ENCODE measurements at places on chromosomes 7 and 10.

DNA sequence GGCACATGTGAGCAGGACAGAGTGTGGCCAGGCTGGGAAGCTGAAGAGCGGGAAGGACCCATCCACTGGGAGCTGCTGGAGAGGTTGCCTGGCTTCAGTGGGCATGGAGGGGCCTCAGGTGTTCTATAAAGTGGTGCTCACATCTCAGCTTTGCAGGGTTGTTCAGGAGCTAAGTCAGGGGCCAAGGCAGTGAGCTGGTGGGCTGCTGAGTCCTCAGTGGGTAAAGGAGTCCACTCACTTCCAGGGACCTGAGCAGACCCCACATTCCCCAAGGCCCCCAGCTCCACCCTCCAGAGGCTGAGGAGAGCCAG, 28.8 kb upstream of the C10orf53 start:
- no peak for DNase-seq

DNA sequence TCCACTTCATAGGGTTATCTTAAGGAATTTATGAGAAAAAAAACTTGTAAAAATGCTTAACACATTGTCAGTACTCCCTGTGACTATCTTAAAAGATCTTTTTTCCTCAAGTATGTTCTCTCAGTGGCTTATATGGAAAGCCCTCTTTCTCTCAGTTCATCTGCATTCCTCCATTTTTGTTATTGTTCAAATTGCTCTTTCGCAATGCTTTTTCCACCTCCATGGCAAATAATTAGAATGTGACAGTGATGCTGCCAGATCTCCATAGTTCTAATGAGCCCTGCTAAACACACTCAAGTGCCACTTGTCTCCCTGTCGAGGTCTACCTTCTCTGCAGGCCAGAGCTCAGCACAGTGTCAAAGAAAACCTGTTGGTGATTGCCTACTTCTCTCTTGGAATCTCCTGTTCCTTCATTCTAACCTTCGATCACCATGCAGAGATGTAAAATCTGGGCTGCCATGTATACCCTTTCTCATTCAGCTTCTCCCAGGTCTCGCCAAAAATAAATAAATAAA, 37.2 kb upstream of the ABCB5 start:
- no peak for DNase-seq

- DNase-seq = no peak
These were observed 155.6 kb downstream of the RAPGEF5 start for GRCh38 chr7:22201186-22201880.

- DNase-seq = no peak
These were observed 95.2 kb downstream of the GALNT17 start for GRCh38 chr7:71227126-71227525.

- DNase-seq = no peak
These were observed 23.8 kb downstream of the PEX1 start for GRCh38 chr7:92504563-92504962.

GRCh38 chr7:53101026-53101425, 65.6 kb downstream of the POM121L12 start:
- no peak for DNase-seq

DNA sequence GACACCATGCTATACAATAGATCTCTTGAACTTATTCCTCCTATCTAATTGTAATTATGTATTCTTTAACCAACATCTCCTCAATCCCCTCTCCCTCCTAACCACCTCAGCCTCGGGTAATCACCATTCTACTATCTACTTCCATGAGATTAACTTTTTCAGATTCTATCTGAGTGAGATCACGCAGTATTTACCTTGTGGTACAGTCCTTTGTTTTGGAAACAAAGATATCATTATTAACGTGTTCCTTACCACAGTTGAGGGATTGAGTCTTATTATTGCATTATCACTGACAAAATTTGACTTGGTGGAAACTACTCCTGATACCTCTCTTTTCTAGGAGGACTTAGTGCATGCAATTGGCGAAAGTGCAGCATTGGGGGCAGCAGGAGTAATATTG, 26.0 kb upstream of the HYAL4 start:
- DNase-seq = no peak

DNA sequence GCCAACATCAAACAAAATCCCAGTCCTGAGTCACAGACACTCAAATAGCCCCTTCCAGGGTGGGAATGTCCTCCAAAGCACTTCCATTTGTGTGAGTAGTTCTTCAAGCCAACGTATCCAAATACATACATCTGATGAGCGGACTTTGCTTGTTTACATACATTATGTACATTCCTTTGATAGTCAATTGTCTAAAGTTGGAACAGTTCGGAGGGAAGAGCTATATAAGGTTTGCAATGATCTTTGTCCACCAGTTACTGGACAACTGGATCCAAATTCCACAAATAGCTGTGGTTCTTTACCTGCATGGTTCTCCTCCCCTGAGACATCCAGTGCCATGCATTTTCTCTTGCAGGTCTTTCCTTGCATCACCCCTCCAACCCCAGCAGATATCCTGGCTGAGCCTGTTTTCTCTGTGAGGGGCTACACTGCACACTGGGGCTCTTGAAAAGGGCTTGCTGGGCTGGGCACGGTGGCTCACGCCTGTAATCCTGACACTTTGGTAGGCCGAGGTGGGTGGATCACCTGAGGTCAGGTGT, 4.7 kb upstream of the MGMT start:
- DNase-seq = no peak

GRCh38 chr7:1938788-1939433, 268.8 kb downstream of the ELFN1 start:
- DNase-seq = no peak

DNA sequence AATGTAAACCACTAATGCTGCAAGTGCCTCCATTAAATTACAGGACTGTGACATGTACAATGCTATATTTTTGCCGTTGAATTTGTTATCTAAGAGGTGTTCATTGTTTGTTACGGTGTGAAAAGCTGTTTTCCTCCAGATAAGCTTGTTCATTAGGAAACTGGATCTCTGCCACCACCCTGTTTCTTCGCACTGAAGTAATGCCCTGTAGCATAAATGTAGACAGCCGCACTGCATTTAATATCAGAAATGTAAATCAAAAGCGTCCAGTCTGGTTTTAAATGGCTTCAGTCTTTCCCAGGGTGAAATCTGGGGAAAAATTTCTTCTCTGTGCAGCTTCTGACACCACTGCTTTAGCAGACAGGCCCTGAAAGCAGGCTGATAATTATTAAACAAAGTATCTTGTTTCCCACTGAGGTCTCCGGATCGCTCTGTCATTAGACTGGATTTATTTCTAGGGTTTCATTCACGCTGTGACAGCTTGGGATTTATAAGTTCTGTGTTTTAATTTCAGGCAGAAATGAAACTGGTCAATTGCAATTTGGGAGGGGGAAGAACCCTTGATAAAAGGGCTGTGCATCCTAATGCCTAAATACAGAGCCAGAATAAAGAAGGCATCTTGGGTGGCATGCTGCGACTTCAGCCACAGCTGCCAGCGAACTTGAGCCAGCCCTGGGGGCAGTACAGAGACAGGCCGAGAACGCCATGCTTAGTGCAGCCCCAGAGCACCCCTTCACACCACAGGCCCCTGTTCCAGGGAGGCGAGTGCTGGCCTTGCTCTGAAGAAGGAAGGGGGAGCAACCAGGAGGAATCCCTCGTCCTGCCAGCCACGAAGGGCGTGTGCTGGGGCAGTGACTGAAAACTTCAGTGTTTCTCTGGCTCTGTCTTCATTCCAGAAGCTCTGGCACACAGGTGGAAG, 547.7 kb upstream of the GALNT17 start:
- DNase-seq = no peak

DNA sequence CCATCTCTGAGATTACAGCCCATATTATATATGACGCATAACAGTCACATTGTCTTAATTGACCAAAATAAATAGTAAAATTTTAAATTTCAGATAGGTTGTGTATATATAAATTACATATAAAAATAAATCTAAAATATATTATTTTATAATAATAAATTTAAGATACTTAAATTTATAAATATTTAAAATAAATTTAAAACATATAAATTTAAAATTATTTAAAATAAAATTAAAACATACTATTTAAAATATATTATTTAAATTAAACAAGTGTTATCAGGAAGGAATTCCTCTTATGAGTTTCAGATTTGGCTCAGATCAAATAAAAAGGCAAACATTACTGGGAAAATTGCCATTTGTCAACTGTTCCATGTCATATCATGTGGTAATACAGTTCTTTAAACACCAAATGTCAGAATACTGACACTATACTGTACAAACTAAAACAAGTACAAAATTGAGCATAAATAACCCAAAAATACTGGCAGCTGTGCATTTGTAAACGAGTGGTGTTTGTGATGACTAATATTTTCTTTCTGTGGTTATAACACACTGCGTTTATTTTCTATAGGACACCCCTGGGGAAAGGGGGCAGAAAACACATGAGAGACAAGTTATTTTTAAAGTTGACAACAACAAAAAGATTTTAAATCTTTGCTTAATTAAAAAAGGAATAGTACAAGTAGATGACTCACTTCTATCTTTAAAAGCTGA, 71.3 kb upstream of the DGKB start:
- no peak for DNase-seq

DNA sequence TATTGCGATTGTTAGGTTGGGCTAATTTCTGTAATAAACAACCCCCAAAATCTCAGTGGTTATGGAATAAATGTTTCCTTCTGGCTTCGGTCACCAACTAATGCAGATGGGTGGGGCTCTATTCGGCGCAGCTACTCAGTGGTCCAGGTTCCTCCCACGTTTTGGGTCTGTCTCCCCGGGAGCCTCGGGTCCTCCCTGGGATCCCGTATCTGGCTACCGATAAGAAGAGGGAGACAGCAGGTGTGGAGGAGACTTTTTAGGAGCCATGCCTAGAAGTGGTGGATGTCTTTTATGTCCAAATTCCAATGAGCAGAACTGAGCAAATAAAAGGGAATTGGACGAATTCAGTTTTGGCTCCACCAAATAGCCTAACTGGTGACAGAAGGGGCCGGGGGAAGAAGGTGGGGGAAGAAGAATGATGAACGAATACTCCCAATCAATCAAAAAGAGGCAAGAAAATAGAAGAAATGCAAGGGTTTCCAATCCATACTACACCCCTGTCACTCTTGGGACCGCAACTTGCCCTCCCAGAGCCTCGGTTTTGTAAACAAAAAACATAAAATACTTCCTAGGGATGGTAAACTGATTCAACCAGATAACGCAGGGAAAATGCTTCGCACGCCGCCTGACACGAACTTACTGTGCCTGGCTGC, 498 bp upstream of the C10orf53 start:
- no peak for DNase-seq

DNA sequence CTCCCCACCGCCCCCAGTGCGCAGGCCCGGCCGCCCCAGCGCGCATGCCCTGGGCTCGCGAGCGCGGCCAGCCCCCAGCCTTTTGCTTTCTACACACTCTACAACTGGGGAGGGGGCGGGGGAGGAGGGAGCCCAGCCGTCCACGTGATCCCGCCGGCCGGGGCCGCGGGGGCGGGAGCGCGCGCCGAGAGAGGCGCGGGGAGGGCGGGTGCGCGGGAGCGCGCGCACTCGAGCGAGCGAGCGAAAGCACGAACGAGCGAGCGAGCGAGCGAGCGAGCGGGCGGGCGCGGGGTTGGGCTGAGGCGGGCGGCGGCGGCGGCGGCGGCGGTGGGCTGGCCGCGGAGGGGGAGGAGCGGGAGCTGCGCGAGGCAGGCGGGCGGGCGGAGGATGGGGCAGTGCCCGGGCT, at the start of gene AUTS2:
TSS of gene AUTS2 (plus strand) at position 395 of the 406 bp plus-strand sequence. CDS start 1,179 bp downstream, outside the sequence.
- DNase-seq = peak; percentile 17

DNA sequence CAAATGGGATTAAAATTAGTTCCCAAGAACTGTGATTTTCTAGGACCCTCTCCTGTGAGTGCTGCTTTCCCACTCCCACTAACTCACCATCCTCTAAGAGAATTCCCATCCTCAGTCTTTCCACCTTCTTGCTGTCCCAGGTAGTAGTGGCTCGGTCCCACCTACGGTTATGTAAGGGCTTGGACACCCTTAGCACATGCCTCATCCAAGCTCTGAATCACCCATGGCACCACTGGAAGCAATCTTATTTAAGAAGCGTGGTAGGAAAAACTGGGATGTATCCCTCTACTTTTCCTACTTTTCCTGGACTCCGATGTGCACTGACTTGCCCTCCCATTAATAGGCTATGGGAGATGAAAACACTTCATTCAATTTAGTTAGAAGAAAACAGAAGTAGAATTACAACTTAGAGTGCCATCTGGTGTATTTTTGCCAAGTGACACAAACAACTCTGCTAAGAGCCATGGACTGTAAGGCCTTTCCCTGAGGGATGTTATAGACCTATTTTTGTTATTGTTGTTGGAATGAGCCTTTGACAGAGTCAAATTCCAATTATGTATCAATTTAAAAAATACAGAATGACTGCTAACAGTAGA, 13.7 kb upstream of the ANKRD22 start:
- no peak for DNase-seq

GRCh38 chr10:21889477-21890275, 113.9 kb downstream of the DNAJC1 start:
- no peak for DNase-seq

DNA sequence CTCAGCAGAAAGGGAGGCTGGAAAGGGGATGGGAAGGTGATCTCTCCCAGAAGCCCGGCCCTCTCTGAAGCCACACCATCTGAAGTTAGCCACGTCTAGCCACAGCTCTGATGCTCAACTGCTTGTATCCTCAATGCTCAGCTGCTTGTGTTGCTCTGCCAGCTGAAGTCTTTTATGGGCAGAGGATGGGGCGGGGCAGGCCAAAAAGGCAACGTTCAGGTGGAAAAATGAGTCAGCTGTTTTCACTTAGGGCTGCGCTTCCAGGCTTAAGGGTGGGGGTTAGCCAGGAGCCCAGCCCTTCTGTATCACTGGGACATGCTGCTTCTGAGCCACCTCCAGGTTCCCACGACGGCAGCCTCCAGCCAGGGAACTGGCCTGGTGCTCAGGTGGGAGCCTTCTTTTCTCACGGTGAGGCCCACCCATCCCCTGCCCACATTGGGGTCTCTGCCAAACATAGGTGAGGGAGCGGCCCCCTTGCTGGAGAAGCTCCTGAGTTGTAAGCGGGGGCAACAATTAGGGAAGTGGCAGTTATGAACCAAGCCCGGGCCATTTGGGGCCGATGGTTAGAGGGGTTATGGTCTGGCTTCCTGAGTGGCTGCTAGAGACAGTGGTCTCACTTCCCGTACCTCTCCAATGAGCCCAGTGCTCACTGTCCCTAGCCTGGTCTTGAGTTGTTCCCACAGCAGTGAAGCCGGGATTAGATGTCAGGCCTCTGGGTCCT, 44.9 kb upstream of the CNPY1 start:
- DNase-seq = no peak

DNA sequence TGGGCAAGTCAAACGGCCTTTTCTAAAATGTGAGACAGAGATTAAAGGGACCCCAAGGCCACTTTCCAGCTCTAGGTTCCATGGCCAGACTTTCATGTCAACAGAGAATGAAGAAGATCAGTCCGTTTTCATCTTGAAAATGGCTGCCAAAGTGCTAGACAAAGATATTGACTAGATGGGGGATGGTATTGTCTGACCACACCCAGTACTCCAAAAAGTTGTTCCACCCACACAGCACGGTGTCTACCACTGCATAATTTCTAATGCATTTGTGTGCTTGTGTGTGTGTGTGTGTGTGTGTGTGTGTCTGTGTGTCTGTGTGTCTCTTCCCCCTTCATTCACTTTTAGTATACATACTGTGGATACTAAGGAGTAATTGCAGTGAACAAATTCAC, 1.3 kb downstream of the COL1A2 start:
- no peak for DNase-seq

DNA sequence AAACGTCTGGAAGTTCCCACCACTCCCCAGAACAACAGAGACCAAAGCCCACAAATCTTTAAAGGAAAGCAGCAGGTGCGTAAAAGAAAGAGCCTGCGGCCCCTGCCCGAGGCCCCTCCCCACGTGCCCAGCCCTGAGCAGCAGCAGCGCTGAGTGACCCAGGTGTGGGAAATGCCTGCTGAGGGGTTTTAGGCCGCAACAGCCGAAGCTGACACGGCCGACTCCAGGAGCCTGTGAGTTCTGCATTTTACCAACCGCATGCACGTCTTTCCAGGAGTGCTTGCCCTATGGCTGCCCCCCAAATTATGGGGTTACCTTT, 1.6 kb upstream of the KNDC1 start:
- DNase-seq = no peak
